ENCODE measurements at places on chromosomes 6 and 20.
A peak's percentile ranks its signal among the peaks of the same experiment; 100 is the strongest.

GRCh38 chr20:38997622-38998021 lies 35.5 kb downstream of the DHX35 start:
- no peak for DNase-seq

DNA sequence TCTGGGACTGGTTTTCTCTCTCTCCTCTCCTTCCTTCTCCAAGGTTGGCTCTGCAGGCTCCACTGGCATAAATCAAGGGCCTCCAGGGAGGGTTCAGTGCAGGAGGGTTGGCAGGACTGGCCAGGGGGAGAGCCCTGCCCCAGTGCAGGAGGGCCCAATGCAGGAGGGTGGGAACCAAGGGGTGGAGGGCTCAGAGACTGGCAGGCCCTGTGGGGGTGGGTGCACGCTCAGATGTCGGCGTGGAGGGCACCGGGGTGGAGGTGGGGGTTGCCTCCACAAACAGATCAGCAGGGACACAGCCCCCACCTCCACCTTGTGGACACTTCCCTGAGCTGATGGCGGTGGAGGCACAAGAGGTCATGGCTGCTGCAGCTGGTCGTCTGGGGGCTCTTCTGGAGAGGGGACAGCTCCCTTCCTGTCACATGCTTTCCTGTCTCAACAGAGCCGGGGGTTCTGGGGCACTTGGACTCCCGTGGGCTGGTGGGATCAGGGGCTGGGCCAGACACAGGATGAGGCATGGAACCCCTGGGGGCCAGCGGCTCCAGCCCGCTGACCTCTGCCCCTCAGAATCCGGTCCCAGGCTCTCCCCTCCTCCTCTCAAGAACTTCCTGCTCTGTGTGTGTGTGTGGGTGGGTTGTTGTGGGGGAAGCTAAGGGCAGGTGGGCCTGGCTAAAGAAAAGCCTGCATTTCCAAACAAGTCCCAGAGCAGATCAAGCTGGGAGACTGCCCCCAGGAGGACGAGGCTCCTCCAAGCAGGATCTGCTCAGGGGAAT lies 2.7 kb upstream of the ABHD16B start:
- peak; percentile 11 for DNase-seq

DNA sequence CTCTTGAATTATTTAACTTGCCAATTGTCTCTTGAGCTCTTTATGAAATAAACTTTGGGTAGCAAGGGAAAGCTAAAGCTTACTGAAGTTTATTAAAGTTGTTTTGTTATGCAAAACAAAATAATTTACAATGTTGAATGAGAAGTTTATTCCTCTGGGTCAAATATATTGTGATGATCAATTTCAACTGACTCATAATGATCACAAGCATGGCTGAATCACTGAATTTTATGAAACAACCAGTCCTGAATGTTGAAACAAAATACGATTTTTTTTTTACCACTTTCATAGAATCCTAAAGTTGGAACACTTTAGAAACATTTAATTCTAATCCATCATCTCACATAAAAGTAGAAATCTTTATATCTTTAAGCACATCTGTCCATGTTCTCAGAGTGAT lies 110.3 kb downstream of the RWDD2A start:
- no peak for DNase-seq

DNA sequence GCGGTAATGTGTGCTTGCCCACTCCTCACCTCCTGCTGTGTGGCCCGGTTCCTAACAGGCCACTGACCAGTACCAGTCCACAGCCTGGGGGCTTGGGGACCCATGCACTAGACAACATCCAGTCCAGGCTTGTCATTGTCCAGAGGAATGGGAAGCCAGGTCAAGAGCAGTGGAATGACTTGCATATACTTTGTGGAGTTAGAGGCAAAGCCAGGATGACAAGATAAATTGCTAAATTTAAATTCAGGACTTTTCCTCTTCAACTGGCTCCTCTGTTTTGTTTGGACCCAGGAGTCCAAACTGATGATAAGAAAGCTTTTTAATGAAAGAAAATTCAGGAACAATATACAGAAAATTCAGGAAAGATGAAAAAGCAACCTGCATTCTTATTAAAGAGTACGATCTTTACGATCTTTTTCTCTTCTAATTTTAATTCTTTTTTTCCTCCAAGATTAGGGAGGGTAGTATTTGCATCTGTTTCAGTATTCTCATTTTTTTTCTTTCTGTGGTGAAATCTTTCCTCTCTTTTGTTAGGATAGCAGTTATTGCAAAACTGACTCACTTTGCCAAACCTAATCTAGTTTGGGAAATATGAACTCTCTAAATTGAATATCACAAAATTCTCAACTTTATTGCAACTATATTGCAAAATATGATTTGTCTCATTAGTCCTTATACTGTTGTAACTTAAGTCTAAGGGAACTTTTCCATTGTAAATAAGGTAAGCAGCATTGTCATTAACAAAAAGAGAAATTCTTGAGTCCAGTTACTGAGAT lies 48.2 kb downstream of the DCBLD1 start:
- no peak for DNase-seq

DNA sequence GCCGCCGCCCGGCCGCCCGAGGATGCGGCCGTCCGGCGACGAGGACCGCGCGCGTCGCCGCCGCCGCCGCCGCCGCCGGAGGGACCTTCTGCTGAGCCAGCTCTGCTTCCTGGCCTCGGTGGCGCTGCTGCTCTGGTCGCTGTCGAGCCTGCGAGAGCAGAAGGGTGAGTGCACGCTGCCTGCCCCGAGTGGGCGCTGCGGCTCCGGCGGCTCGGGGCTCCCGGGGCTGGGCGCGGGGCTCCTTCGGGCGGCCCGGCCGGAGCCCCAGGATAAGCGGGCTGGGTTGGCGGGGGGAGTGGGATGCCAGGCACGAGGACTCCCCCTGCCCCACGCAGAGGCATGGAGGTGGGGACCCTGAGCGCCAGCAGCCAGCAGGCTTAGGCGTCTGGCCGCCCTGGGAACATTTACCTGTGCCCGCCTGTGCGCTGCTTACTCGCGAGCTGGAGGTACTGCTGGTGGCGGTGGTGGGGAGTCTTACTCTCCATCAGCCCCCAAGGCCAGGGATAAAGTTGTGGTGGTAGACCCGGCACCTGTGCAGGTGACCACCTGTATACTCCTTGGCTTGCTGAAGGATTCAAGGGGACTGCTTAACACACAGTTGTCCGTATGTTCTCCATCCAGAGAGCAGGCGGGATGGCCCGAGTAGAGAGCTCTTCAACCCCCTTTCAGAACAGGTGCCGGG lies 520 bp downstream of the SLC24A3 start:
- peak; percentile 13 for DNase-seq

- no peak for DNase-seq
These were observed 655.4 kb upstream of the PTCHD4 start for GRCh38 chr6:48766349-48766748.

- DNase-seq = no peak
These were observed 266.6 kb upstream of the BTBD3 start for GRCh38 chr20:11651138-11651537.

- no peak for DNase-seq
These were observed 8.3 kb upstream of the PCMTD2 start for GRCh38 chr20:64247307-64247618.

DNA sequence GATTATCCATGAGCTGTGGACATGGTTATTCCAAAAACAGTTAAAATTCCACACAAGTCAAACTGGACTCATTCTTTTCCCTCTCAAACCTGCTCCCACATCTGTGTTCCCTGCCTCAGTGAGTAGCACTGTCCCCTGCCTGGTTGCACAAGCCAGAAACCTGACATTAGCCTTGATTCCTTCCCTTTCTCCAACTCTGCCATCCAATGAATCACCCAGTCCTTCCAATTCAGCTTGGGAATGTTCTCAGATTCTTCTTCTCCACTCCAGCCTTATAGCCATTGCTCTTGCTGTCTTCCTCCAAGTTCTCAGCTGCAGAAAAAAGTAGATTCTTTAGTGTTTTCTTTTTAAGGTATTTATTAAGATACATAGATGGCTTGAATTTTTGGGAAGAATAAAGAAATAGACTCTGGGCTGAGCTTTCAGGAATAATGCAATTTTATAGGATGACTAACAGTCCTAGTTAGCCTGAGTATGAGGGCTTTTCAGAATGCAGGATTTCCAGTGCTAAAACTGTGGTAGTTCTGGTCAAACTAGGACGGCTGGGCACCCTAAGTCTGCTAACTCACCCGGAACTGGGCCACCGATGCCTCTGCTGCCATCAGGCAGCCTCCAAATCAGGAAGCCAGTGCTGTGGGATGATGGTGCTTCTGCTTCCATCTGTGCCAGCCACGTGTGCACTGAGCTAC lies 18.2 kb upstream of the SASH1 start:
- no peak for DNase-seq

- DNase-seq = no peak
These were observed 44.3 kb downstream of the USP49 start for GRCh38 chr6:41850861-41851260.

GRCh38 chr6:148455225-148455624 lies 112.6 kb downstream of the SASH1 start:
- no peak for DNase-seq

DNA sequence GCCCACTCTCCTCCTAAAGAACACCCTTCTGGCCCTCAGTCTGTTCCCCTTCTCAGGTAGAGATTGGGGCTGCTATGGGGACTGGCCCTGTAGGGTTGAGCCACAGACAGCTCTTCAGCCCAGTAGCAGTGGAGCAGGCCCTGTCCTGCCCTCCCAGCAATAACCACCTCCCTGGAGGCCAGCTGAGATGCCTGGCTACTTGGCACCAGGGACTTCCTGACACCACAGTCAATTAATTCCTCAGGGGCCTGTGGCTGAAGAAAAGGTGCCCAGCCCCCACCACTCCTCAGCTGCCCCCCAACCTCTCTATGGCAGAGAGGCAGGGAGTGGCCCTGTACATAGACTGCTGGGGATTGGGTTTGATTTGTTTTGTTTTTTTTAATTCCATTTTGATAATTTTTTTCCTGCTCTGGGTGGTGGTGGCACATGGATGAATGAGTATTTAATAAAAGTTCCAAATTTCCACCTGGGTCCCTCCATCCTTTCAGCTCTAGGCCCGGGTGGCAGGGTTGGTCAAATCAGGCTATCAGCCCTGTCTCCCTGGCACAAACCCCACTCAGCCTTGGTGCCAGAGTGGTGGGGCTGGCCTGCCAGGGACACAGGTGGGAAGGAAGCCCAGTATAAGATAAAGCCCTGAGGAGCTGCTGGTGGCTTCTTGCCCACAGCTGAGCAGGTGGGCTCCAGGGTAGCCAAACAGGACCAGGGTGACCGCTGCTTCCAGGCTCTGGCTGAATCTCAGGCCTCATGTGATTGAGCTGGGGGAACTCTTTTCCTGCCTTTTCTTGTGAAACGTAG lies 1.9 kb upstream of the DEF6 start:
- DNase-seq = no peak

DNA sequence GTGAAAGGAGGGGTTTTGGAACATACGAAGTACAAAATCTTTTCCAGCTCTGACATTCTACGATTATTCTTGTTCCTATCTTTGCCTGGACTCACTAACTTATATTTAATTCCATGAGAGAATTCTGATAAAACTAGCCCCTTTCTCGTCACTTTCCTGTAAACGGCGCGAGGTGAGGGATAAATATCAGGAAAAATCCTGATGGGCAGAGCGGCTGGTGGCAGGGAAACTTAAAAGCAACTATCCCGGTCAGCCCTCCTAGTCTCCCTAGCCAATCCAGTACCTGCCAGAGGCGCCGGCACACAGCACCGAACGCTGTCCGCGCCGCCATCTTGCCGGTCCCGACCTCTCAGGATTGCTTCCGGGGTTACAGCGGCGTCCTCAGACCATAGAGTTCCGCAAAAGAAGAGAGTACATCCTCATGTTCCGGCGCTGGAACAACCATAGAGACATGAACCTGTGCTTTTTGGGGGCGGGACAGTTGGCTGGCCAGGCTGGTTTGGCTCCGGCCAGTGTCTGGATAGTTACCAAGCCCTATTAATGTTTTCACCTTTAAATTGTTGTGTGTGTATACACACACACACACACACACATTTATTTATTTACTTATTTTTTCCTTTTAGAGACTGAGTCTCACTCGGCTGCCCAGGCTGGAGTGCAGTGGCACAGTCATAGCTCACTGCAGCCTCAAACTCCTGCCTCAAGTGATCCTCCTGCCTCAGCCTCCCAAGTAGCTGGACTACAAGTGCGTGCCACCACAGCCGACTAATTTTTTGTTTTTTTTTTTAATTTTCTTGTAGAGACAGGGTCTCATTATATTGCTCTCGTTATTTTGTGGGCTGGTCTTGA lies at the start of gene MRPS10:
MRPS10 (minus strand) TSS at position 343 of the 849 bp plus-strand sequence; CDS start at position 331, 12 bp downstream.
- DNase-seq = peak; percentile 81

DNA sequence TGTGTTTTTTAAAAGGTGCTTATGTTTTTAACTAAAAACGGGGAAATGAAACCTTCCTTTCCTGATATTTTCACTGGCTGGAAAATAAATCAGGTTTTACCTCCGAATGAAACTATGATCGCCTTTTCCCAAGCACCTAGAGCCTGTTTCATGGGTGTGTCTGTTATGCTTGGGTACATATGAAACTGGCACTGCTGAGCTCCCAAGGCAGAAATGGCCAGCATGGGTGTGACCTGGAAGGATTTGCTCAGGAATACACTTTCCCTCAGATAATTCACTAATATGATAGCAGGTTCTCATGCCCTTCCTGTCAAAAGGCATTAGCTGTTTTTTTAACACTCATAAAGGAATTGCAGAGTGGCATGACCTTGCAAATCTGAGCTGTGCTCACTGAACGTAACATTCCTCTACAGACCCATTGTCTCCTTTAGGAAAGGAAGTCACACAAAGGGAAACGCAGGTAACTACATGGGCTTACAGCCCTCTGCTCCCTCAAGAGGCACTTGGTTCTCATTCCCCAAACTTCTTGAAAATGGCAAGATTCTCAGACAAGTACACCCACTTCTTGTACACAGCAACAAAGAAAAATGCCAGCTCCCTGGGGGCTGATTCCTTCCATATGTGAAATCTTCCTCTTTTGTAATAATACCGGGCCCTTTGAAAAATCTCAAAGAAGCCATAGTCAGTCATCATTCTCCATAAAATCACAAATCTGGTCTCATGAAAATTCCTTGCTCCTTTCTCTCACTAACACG lies 72.7 kb downstream of the METTL24 start:
- DNase-seq = no peak

DNA sequence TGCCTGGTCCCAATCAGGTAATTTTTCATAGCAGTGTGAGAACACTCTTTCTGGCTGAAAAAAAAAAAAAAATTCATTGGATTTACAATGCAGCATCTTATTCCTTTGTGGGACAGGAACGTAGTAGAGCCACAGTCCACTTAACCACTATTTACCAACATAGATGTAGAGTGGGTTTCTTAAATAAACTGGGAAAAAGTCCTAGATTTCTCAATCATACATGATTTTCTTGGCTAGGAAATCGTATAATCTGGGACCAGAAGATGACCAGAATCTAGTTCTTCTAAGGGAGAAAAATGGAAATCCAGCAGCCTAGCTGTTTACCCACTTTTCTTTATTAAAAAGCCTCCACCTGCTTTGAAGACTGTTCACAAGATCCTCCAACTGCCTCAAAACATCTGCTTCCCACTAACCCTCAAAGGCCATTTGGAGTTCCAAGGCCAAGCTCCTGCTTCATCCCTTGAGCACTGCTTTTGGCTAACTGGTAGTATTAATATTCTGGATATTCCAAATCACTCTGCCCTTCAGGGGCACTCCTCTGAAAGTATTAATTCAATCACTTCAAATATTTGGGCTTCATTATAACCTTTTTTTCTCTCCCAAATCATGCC lies 70.4 kb downstream of the FYN start:
- no peak for DNase-seq

- no peak for DNase-seq
These were observed 2.7 kb downstream of the SGK1 start for GRCh38 chr6:134315189-134315588.
